ENCODE measurements at places on chromosomes 2 and 18.

DNA sequence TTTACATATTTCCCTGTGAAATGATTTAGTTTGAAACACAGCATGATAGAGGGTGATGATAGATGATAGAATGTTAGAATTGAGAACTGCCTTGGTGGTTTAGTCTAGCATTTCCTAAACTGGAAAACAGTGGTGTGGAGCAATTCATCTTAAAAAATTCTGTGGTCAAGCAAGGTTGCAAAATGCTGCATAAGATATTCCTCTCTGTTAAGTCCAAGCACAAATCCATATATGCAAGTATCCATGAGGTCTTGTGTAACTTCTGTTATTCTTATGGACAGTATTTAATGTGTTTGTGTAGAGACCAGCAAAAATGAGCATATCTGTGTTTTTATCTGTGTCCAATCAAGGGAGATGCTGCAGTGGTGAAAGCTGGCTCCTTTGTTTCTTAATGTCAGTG, 30.0 kb downstream of the CPS1 start:
- DNase-seq: no peak

- no peak for DNase-seq
These were observed 1727.3 kb downstream of the SUCLG1 start for GRCh38 chr2:82731824-82732223.

DNA sequence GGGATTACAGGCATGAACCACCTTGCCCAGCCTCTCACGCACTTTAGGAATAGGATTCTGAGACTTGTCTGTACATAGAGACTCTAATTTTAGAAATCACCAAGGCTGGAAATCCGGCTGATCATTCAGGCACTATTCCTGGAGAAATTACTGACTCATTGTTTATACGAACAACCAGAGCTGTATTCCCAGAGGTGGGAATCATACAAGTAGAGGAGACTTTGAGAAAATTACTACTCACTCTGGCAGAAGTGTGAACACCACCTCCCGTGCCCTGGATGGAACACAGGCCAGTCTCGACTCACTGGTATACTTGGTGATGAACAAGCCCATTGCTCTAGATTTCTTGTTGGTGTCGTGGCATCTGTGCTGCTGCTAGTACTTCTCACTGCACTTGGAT, 5.8 kb upstream of the ADNP2 start:
- DNase-seq: no peak

GRCh38 chr2:17299891-17300540, 218.2 kb downstream of the RAD51AP2 start:
- DNase-seq: no peak

- no peak for DNase-seq
These were observed 22.5 kb downstream of the DAPL1 start for GRCh38 chr2:158817588-158817987.

- peak; percentile 90 for DNase-seq
These were observed 85.4 kb downstream of the STPG4 start for GRCh38 chr2:47069628-47070154.

DNA sequence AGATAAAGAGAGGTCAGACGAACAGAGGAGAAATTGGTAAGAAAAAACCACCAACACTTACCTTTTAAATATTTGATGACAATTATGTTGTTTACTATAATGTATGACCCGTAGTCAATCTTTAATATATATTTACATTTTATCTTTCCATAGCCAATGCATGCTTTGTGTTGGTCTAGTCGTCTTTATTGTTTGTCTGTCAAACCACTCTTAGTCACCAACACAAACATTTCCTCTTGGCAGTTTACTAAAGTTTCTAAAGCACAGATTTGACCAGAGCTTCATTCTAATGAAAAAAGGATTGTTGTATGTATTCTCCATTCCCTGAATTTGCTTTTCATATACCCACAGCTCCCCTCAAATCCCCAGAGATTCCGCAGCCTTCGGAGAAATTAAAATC, 784.7 kb upstream of the PIK3C3 start:
- DNase-seq: no peak

DNA sequence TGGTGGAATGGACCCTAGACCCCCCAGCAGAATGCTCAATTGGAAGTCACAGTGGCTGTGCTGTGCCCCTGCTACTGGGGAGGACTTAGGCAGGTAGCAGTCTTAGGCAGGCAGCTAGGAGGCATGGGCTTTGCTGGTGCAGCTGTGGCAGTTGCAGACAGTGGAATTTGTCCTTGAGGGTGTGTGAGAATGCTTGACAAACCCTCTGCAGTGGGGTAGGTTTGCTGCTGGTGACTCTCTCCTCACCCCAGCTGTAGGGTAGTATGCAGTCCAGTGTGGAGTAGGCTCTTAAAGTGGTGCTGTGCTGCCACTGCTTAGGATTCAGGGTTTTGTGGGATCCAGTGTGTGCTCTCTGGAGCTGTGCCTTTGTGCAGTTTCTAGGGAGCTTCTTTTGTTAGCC, 61.3 kb downstream of the NUP35 start:
- DNase-seq: no peak

DNA sequence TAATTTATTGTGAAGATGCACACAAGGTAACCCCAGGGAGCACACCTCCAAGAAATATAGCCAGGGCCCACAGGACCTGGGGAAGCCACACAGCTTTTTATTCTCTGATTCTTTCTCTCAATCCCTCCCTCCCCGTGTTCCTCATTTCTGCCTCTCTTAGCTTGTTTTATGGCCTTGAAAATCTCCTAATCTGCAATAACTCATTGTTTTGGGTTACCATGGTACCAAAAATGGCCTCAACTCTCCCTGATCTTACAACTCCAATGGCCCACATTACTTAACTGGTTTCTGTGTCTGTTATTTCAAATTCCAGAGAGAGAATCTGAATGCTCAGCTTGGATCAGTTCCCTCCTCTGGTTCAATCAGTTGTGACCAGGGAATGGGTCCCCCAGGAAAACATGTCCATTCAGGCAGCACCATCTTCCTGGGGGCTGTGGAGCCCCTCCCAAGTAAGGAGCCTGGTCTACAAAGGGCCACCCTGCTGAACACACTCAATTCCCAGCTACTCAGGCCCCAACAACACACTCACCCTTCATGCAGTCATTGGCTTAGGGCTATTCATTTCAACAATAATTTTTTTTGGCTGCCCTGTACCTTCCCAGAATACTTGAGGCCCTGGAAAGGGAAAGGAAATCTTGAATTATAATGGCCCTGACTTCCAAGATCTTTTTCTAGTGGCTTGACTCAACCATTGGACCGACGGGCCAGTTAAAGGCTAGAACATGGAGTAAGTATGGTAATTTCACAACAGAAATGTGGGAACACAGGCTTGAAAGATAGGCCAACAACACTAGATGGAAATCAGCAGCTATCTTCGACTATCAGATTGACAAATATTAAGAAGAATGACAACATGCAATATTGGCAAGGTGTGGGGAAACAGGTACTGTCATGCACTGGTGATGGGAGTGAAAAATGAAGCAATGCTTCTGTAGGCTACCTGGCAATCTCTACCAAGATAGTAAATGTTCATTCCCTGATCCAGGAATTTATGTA, 41.6 kb upstream of the ST3GAL5 start:
- DNase-seq: no peak

DNA sequence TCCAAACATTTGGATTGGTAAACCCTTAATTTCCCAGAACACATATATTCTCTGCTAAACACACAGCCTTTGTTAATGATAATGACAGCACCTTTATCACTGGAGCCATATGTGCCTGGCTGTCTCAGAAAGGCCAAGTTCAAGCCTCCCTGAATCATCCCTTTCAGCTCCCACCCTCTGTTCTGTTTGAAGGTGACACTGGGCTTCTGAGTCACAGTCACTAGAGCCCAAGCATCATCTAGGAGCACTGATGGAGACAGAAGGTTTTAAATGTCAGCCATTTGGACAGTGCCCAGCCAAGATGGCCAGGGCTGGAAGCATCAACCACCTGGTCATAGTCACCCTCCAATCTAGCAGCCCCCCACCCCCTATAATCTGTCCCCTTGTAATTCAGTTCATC, 80.6 kb downstream of the NRP2 start:
- DNase-seq: no peak

DNA sequence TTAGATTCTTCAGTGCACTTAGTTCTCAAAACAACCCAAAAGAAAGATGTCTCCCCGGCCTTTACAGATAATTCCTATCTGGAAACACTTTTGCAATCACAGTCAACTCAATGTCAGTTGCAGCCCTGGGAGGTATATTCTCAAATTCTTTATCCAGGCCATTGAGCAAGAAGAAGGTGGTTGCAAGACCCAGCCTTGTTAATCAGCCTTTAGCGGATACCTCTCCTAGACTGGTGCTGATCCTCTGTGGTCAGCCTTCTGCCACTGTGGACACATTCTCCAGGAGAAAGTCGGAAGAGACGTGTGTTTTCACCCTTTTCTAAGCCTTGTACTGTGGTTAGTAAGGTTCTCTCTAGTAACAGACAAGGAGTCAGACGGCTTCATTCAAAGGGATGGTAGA, 7.8 kb upstream of the FZD7 start:
- no peak for DNase-seq

DNA sequence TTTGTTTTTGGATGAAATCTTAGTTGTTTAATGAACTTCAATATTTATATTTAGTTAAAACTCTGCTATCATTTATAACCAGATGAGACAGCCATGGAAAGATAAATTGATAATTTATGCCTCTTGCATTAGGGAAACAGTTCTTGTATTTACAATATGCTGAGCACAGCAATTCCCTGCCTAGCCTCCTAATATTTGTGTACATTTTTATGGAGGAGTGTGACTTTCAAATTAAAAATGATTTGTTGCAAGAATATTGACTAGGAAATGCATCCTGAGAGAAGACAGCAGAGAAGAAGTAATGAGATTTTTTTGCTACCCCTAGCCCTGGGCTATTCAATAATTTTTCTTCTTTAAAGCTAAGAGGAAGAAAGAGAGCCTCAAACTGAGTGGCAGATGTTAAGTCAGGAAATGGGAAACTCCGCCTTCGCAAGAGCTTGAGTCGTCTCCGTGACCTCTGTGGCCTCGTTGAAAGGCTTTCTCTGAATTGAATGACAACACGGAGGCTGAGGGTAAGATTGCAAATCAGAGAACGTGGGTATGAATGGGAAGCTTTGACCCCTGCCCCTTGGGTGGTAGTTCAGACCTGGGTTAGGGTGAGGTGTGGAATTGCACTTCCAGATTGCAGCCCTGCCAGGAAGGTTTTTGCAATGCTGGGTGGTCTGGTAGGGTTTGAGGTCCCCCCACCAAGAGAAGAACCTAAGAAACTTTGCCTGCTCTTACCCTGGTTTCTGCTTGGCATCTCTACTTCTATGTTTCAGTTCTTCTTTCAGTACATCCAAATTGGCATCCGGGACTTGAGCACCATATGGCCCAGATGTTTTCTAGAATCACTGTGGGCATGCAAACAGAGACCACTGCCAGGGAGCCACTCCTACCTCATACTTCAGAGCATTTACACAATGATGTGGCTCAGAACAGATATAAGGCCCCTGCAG, 210.3 kb upstream of the RBMS1 start:
- no peak for DNase-seq

- peak; percentile 4 for DNase-seq
These were observed 13.5 kb downstream of the CBLN2 start for GRCh38 chr18:72530622-72531021.

DNA sequence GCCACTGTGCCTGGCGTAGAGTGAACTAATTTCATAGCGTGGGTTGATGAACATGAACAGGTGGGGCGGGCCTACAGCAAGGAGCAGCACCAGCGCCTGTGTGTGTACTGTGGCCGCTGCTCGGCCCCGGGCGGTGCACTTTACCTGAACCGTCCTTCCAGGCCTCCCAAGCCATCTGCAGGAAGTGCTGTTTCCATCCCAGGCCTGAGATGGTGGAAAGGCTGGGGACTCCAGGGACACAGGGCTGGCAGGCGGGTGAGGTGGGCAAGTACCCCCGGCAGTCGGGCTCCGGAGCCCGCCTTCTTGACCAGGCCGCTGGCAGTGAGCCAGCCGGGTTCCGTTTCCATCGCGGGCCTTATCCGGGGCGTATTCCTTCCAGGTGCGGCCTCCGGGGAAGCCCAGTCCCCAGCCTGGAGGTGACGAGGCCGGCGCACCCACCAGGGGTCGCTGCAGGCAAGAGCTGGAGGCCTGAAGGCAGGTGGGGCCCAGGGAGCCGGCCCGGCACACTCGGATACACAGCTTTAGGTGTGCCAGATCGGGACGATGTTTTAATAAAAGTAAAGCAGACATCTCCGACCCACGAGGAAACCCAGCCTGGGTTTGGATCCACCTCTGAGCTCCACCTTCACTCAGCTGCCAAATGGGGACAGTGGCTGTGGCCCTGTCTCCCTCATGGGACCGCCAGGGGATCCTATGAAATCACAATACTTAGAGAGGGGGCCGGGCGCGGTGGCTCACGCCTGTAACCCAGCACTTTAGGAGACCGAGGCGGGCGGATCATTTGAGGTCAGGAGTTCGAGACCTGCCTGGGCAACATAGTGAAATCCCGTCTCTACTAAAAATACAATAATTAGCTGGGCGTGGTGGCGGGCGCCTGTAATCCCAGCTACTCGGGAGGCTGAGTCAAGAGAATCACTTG, 22.7 kb upstream of the PDIA6 start:
- peak; percentile 71 for DNase-seq

DNA sequence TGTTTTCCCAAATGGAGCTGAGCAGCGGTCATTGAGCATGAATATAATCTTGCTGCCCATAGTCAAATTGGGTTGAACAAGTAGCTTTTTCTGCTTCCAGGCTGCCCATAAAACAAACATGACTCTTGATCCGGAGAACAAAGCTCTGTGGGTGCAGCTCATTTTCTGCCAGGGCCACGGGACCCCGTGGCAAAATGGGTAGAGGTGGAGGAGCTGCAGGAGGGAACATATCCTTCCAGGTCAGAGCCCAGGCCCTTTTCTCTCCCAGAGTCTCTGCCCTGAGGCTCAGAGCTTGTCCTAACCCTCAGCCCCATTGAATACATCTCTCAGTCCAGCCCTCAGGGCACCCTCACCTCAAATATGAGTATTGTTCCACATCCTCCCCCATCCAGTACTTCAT, 151.6 kb upstream of the TWIST2 start:
- DNase-seq: no peak

GRCh38 chr2:74078466-74078865, 69.2 kb downstream of the BOLA3 start:
- DNase-seq: no peak

GRCh38 chr2:126720638-126721037, 64.7 kb downstream of the GYPC start:
- DNase-seq: no peak

DNA sequence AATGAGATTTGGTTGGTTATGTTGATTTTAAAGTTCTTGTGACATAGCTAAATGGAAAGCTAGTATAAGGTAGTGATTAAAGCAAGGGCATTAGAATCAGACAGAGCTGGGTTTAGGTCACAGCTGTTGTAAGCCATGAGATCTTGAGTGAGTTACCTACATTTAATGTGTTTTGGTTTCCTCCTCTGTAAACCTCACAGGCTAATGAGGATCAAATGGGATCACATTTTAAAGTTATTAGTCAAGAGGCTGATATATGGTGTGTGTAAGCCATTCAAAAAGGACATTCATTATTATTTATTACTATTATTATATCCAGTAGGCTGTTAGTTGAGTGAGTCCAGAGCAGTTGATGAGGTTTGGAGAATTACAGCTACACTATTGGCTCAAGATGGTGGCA, 416.2 kb downstream of the IRS1 start:
- no peak for DNase-seq
